ENCODE measurements at places on chromosomes 2 and 18. TPM values are rescaled to one million over a fixed set of nuclear protein-coding genes. Genes with fewer than 3 reads are reported as not detected.
A peak's percentile ranks its signal among the peaks of the same experiment; 100 is the strongest.

GRCh38 chr2:186059096-186059495, 320.5 kb downstream of the FSIP2 start:
- DNase-seq = no peak

GRCh38 chr2:111884592-111884964, 585 bp upstream of the ANAPC1 start:
- DNase-seq = peak; percentile 43

GRCh38 chr2:136342138-136342537, 224.2 kb upstream of the CXCR4 start:
- DNase-seq = no peak

DNA sequence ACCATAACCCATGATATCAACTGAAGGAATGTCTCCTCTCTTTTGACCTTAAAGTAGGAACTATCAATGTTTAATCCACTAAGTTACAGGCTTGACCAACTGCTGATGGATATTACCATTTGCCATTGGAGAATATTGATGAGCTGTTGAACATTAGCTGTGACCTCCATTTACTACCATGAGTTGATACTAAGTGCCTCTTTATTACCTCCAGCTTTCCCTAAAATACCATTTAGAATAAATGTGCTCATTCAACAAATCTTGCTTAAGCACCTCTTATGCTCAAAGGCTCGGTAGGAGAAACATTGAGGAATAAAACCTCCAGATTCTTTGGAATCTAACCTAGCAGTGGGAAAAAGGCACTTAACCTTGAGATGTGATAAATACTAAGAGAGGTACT, 81.2 kb downstream of the FAM124B start:
- no peak for DNase-seq

- no peak for DNase-seq
Observed at GRCh38 chr2:21231985-21232384, 108.2 kb downstream of the TDRD15 start.

- no peak for DNase-seq
Observed at GRCh38 chr2:217795706-217796465, 206.9 kb downstream of the TNS1 start.

DNA sequence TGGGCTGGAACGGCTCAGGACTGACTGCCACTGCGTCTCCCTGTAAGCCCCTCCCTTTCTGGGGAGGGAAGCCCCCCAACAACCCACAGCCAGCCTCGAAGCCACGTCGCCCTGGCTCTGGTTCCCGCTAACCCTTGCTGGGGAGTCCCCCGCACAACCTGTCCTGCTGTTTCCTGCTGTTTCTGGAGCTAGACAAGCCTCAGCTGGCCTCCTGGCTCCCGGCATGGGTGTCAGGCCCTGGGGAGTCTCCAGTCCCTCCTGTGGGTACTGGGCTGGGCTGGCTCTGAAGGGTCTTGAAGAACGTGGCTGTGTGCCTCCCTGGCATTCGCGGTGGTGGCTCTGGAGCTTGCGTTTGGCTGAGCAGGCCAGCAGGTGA, 20.9 kb downstream of the NFATC1 start:
- no peak for DNase-seq

DNA sequence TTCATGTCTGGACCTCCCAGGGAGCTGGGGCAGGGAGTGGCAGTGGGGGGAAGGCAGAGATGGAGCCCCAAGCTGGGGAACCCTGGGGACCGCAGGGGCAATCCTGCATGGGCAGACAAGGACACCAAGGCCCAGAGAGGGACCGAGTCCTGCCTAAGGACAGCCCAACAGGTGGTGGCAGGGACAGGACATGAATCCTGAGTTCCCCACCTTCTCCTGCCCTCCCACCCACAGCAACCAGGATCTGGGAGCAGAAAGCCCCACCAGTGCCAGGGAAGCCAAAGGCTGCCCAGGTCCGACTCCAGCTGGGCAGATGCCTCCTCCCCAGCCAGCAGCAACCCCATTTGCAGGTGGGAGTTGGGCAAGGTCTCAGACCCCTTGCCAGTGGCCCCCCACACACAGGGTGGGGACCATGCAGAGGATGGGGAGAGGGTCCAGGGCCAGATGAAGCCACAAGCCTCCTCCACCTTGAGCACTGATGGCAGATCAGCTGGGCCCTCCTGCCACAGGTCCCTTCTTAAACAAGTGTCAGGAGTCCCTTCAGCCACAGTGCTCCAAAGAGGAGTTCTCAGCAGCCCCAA, 6.3 kb downstream of the ADRA2B start:
- peak; percentile 19 for DNase-seq

DNA sequence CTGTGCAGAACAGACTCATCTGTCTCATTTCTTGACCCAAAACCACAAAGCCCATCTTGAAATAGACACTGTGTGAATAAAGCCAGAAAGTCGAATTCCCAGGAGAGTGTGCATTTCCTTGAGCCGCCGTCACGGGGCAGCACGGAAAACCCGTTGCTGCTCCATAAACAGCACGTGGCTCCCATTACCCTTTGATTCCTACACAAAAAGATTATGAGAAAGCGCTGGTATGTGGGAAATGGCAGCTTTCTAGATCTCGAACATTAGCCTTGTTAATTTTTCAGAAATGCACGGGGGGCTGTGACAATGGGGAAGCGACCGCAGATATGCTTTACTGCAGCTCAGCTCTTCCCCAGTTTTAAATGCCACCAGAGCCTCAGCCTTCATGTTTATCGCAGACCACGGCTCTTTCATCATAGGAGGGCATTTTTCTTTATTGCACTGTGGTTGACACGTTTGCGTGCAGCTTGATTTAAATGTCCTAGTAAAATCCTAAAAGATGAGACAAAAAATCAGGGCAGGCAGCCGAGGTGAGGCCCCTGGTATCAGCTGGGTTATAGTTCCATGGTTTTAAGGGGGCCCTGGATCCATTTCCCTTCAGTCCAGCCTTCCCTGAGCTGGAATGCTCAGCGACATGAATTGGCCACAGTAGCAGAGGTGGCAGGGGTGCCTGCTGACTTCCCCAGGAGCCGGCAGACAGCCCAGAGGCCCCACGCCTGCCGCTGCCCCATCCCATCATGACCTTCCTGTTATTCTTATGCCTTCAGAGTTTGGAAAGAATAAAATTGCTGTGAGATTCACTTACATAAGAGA, 249.3 kb downstream of the NDUFA10 start:
- no peak for DNase-seq

GRCh38 chr2:74534411-74534810, 4.7 kb downstream of the HTRA2 start:
- DNase-seq = no peak

- peak; percentile 37 for DNase-seq
Observed at GRCh38 chr2:162261032-162261945, 18.0 kb upstream of the FAP start.

DNA sequence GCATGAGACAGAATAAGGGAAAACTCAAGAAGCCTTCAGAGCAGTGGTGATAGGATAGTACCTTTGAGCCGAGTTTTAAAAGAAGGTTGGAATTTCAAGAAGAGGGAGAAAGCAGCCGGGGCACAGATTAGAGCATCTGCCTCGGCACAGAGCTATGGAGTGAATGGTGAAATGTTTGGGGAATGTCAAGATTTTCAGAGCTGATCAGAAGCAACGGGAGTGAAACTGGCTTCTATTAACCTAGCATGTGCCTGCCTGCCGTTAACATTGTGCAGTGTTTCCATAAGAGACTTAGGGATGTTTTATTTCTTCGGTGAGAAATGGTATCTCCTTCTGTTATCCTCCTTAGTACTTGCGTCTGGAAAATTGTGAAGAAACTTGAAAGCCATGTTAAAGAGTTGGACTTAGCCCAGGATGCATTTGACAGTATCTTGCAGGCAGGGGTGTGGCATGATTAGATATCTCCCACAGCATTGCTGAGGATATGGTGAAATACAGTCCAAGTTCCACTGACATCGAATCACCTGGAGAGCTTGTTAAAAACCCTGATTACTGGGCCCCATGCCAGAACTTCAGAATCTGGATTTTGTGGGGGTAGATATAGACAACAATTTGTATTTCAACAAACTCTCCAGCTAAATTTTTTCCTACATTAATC, 96.8 kb upstream of the PPP1CB start:
- no peak for DNase-seq

- no peak for DNase-seq
Observed at GRCh38 chr2:222105046-222105445, 193.8 kb downstream of the PAX3 start.

GRCh38 chr2:144048631-144049060, 471.3 kb downstream of the ZEB2 start:
- no peak for DNase-seq

DNA sequence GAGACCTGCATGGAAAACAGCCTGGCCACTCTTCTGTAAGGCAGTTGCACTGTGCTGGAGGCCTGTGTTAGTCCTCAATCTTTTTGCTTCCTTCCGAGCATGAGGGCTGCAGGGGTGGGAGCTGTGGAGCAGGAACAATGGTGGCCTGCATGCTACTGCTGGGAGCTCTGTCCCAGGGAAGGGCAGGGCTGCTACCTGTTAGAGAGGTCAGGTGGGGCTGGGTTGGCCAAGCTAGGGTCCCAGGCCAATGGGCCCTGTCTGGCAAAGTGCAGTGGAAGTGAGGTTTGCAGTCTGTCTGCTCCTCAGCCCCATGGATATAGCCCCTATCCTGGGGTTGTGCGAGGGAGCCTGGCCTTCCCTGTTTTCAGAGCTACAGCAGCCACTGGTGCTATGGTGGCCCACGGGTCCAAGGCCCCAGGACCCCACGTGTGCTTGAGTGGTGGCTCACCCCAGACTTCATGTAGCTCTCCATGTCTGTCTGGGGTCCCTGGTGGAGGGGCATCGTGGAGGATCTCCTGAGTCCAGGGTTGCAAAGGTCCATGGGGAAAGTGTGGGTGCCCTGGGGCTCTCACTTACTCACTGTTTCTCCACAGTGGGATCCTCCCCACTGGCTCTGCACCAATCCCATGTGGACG, 1212.6 kb upstream of the NXPH2 start:
- DNase-seq = no peak

DNA sequence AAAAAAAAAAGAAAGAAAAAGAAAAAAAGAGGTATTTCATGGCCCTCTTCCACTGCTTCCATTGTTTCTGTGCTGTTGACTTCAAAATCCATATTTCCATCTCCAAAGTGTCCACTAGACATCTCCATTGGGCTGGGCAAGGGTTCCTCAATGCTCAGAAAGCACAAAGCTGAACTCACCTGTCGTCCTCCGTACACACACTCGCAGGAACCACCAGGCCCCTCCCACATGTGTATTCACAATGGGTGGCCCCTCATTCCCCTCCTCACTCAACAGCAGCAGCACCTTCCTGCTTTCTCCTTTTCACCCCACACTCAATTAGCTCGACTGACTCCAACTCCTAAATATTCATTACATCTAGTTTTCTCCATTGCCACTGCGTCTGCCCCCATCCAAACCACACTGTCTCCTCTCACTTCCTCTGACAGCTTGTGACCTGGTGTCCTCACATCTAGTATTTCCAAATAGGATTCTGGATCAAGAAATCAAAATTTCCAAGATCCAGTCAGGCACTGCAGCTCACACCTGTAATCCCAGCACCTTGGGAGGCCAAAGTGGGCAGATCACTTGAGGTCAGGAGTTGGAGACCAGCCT, 25.2 kb downstream of the OSBPL1A start:
- DNase-seq = no peak

- no peak for DNase-seq
Observed at GRCh38 chr2:200168641-200169555, 137.6 kb upstream of the SPATS2L start.

GRCh38 chr2:235024931-235025773, 73.3 kb downstream of the SH3BP4 start:
- DNase-seq = no peak

- no peak for DNase-seq
Observed at GRCh38 chr2:189613077-189613636, 32.6 kb upstream of the SLC40A1 start.

GRCh38 chr2:24863641-24864040, 56.4 kb downstream of the ADCY3 start:
- DNase-seq = no peak

DNA sequence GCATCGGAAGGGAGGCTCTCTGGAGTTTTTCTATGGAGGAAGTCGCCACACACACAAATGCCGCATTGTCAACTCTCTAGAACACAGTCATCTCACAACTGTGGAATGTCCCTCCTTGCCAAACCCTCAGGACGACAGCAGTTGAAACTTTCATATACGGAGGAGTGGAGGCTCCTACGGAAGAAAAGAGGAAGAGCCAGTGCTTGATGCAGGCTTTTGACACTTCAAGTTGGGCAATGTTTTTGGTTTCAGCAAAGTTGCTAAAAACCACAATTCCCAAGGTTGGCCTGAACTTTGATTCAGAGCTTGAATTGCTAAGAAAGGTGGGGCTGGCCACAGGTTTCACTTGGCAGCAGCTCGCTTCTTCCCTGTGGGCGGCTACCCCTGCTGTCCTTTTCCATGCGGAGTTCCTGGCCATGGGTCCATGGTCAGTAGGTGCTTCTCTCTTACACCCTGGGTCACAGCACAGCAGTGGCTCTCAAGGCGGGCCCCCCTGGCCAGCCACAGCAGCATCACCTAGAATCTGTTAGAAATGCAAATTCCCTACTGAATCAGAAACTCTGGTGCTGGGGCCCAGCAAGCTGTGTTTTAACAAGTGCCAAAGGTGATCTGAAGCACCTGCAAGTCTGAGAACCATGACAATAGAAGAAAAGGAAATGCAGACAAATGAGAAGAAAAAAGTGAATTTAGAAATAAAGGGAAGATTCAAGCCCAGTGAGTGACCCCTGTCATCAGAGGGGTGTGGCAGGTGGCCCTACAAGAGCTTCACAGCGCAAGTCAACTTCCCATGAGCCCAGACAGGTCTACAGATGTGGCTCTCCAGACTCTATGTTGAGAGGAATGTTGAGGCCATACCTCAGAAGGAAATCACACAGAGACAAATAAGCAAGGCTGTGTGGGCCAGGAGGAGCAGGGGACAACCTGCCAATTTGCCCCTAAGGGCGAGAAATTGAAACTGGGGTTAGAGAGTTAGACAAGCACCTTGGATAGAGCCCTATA, 856.4 kb downstream of the RNF144A start:
- DNase-seq = no peak

- no peak for DNase-seq
Observed at GRCh38 chr2:24734741-24735140, 58.5 kb downstream of the PTRHD1 start.

- no peak for DNase-seq
Observed at GRCh38 chr2:123061534-123061933, 963.6 kb upstream of the CNTNAP5 start.

DNA sequence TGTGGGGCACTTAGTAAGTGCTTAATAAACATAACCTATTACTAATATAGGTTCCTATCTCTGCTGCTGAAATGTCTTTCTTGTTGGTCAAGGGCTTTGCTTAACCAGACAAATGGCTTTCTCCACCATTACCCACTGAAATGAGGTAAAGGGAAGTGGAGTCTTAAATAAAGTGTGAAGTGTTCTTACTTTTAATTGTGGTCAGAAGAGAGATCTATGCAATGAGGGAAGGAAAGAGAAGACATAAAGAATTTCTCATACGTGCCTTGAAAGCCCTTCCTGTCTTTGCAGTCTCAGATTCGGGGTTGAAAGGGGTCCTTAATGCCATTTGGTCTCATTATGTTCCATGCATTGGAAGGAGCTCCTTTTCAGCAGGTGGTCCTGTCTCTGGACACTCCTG, 6.9 kb upstream of the CXCR4 start:
- no peak for DNase-seq

GRCh38 chr18:44061438-44061837, 619.2 kb upstream of the SETBP1 start:
- DNase-seq = no peak

SERPINB3 gene
- not detected for total RNA-seq

CDH7 gene
- total RNA-seq = not detected

TRPM8 gene
- not detected for total RNA-seq

PSD4 gene
- 385 TPM for total RNA-seq

PTPRM gene
- total RNA-seq = 6.5 TPM

FAM210A gene
- 25.5 TPM for total RNA-seq

DYSF gene
- total RNA-seq = 6.7 TPM
